ENCODE measurements at places on chromosomes 2 and 18.

DNA sequence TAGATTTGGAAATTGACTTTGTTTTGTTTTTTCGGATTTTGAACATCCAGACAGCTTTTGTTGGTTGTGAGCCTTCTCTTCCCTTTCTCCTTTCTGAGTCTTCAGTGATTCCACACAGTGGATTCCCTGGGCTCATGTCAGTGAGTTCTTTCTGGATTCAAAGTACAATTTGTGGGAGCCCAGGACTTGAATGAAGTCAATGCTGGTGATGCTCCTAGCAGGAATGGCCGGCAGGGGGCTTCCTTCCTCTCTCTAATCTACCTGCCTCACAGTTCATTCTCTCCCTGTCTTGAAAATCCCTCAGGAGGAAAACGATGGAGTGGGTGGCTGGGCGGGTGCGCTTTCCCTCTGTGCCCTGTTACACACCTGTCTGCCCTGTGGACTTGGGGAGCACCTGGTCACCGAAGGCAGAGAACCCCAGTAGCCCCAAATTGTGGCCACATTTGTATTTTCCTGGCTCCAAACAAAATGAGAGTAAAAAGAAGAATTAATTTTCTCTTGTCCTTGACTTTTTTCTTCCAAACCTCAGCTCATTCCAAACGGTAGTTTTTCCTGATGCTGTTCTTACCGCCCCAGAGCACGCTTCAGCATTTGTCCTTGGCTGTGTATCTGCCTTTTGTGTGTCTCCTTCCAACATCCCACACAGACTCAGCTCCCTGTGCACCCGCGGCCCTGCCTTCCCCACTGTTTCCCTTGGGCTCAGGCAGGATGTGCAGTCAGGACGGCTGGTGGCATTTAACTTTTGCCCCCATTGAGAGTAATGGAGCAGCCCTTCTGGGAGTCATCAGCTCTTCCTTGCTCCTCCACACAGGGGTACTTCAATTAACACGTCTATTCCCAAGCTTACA, 86.6 kb downstream of the MARCO start:
- DNase-seq: no peak

- no peak for DNase-seq
These were observed 300.2 kb downstream of the CDCA7 start for GRCh38 chr2:173654896-173655265.

- no peak for DNase-seq
These were observed 59.1 kb downstream of the FARP2 start for GRCh38 chr2:241415196-241415595.

DNA sequence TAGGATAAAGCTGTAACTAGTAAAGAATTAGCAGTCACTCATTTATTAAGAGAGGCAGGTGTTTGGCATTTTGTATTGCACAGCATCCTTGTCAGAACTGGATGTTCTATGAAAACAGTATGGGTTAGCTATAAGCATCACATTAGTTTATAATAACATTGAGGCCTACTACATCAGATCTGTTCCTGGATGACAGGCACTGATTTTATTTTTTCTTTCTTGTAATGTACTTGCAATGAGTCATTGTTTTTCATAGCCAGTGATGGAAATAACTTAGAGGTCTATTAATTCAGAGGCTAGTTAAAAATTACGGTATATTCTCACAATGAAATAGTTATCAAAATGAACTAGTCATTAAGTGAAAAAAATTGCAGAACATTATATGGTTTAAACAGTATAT, 13.0 kb upstream of the RMDN2 start:
- no peak for DNase-seq

GRCh38 chr18:12867441-12868123, 16.5 kb downstream of the PTPN2 start:
- DNase-seq: no peak
